Dermis microvascular lymphatic vessel endothelial cell (primary cell): ENCODE measurements at places on chromosomes 11 and 22.

DNA sequence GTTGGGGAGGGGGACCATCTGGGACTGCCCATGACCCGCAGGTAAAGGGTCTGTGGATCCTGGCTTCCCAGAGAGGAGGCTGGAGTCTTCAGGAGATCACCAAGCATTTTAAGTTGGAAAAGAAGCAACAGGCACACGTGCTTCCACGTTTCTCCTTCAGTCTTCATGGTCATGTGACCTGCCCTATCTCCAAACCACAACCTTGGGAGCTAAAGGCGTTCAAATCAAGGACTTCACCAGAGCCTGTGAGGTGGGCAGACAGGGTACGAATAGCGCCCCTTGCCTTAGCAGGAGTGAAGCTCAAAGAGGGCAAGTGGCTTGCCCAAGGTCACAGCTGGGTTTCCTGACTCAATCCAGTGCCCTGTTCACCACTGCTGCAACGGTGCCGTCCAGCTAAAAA, 6.7 kb downstream of the TMEM184B start:
- DNase-seq = no peak

- peak; percentile 43 for DNase-seq
Observed at GRCh38 chr11:57513911-57514537, 1.5 kb downstream of the SLC43A1 start.

- no peak for DNase-seq
Observed at GRCh38 chr11:32266601-32267000, 168.7 kb downstream of the WT1 start.

GRCh38 chr22:38176170-38176741, 5.4 kb downstream of the PLA2G6 start:
- peak; percentile 99 for DNase-seq

- DNase-seq = no peak
Observed at GRCh38 chr22:49957826-49958365, 2.7 kb upstream of the PIM3 start.

DNA sequence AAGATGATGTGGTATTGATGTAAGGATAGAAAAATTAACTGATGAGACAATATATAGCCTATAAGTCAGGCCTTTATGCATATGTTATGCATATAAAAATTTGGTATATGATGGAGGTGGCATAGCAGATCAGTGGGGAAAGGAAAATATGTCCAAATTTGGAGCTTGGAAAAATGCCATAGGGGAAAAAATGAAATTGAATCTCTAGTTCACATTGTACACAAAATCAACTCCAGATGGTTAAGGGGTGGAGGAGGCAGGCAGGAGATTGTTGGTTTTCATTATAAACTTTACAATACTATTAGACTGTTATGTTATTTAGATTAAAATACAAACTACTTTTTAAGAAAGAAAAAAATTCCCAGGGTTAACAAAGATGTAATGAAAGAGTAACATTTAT, 15.1 kb upstream of the CD3E start:
- DNase-seq = no peak

DNA sequence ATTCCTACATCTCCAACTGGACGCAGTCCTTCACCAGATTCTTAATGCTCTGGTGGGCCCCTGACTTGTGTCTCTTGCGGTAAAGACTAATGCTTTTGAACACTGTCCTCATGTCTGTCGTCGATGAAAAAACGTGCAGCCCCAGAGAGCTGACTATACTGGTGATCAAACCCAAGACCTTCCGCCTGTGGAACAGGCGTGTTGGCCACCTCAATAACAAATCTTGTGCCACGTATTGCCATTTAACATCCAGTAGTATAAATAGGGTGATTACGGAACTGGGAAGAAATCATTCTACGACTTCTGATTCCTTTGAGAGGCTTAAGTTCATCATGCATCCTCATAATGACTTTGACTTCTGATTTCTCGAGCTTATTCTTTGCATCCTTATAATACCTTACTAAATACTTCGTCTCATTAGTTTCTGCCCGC, 45.6 kb downstream of the OR4D9 start:
- no peak for DNase-seq

DNA sequence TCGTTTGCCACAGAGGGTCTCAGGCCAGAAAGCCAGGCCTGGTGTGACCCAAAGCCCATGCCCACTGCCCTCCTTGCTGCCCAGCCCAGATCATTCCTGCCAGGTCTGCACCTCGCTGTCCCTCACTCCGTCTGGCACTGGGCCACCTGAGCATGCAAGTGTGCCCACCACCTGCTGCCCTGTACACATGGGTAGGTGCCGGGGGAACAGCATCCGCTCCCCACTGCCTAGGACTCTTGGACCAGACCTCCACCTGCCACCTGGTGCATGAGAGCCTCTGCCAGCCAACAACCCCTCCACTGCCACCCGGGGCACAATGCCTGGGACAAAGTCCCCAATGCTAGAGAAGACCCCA, 12.5 kb downstream of the MGAT3 start:
- no peak for DNase-seq

DNA sequence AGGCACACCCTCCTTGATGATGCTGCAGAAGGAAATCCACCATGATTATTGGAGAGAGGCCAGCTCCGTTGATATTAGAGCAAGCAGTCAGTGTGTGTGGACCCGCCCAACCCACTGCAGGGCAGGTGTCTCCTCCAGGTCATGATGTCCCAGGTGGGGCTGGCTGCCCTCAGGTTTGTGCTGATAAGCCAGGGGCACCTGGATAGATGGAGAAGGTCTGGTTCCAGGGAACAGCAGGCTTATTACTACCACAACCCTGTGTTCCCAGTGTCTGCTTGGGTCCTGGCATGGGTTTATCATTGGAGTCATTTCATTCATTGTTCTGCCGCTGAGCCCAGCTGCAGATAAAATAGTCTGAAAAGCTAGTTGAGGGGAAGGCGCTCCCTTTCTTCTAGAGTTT, 181.1 kb upstream of the NECTIN1 start:
- no peak for DNase-seq
